ENCODE measurements at places on chromosomes 7 and 10. TPM values are rescaled to one million over a fixed set of nuclear protein-coding genes. Genes with fewer than 3 reads are reported as not detected.

The CCT6A gene
- polyA plus RNA-seq = 75.8 TPM

The CCDC172 gene
- not detected for polyA plus RNA-seq

The PLPP4 gene
- not detected for polyA plus RNA-seq

DNA sequence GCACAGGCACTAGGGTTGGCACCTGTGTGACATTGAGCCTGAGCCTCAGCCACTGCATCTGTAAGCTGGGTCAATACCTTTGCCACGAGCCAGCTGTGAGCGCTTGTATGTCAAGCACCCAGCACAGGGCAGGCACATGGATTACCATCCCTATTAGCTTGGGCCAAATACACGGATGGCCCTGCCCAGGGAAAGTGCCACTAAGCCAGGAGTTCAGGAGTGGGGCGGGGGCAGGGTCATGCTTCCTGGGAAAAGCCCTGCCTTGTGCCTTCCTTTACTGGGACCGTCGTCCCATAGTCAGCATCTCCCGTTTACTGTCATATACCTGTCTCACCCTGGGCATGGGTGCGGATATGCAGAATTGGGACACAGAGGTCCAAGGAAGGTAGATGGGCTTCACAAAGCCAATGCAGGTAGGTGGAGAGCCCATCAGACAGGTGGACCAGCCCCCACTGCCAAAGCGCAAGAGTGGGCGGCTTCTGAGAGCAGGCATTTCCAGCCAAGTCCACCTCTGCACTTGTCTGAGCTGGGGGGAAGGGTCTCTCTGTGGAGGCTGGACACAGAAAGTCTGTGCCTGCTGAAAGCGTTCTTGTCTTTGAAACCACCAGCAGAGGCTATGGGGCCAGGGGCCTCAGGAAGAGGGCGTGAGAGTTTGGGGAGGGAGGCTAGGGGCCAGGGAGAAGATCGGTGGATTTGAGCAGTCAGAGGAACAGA lies 72.6 kb downstream of the VWA2 start:
- no peak for DNase-seq

DNA sequence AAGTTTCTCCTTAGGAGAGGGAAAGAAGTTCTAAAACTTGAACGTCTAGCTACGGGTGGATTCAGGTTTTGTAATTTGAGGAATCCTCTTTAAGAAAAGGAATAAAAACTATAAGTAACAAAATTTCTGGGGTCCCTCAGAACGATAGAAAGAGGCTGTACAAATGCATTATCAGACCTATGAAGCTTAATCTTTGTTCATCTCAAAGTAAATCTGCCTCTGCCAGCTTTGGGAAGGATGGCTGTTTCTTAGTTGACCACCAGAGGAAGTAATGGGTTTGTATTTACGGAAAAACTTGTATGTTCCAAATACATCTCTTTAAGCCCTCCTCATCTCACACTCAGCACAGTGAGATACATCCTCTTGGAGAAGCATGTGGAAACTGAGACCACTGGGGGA lies 864 bp downstream of the PSTK start:
- no peak for DNase-seq
